ENCODE measurements at places on chromosomes 6 and 20. TPM values are rescaled to one million over a fixed set of nuclear protein-coding genes. Genes with fewer than 3 reads are reported as not detected.
A peak's percentile ranks its signal among the peaks of the same experiment; 100 is the strongest.

DNA sequence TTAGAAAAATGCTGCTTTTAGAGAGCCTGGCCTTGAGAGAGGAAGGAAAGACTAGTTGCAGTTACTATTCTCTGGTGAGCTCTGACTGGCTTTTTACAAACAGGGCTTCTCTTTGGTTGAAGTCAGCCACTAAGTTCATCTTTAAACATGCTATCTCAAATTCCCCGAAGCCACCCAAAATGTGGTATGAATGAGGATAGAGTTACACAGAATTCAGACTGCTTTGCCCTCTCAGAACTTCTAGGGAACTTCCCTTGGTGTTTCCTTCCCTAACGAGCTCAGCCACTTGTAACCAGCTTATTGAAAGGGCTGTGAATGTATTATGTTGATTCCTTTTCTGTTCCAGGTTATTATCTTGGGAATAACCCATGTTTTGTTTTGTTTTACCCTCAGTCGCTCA, 73.5 kb downstream of the EFHC1 start:
- peaks cover 11% of the 10 kb centered on the region for H3K36me3 ChIP-seq
- H3K4me3 ChIP-seq: no peak overlapping the region
- no peak for DNase-seq
- no peaks in the 10 kb centered on the region for H3K27me3 ChIP-seq

- no peak overlapping the region for H3K4me3 ChIP-seq
- DNase-seq: no peak
- H3K4me1 ChIP-seq: peaks cover 11% of the 10 kb centered on the region
- H3K36me3 ChIP-seq: no peaks in the 10 kb centered on the region
Observed at GRCh38 chr20:5146871-5147592, 20.2 kb downstream of the CDS2 start.

DNA sequence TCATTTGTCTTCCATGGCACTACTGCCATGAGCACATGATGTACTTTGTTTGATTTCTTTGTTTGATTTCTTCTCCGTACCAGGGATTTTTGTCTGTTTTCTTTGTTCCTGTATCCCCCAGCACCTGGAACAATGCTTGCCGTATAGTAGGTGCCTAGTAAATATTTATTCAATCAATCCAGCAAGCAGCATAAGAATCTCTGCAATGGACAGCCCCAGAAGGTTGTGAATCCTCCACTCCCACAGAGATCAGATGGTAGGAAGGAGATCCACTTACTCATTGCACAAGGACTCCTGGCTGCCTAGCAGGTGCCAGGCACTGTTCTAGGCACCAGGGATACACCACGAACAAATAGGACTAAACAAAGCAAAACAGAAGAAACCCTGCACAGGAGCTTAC, 6.7 kb upstream of the SYNJ2 start:
- no peak for DNase-seq
- H3K4me1 ChIP-seq: peaks cover 14% of the 10 kb centered on the region
- no peak overlapping the region for H3K27ac ChIP-seq
- no peaks in the 10 kb centered on the region for H3K36me3 ChIP-seq
- peaks cover 21% of the 10 kb centered on the region for H3K27me3 ChIP-seq
- no peak overlapping the region for H3K4me3 ChIP-seq

- no peak overlapping the region for H3K27ac ChIP-seq
- H3K27me3 ChIP-seq: no peaks in the 10 kb centered on the region
- H3K36me3 ChIP-seq: no peaks in the 10 kb centered on the region
- peak; percentile 42 for DNase-seq
Observed at GRCh38 chr6:15441215-15441868, 195.5 kb downstream of the JARID2 start.

GRCh38 chr20:23072892-23073586, 13.1 kb downstream of the CD93 start:
- no peaks in the 10 kb centered on the region for H3K27me3 ChIP-seq
- no peak overlapping the region for H3K4me3 ChIP-seq
- H3K4me1 ChIP-seq: peaks cover 15% of the 10 kb centered on the region
- no peak overlapping the region for H3K27ac ChIP-seq

Gene NAPB
- 13.3 TPM for total RNA-seq

Gene THBD
- 0.34 TPM for total RNA-seq

Data from WTC11 (cell line).